ENCODE measurements at places on chromosomes 6 and 20.

DNA sequence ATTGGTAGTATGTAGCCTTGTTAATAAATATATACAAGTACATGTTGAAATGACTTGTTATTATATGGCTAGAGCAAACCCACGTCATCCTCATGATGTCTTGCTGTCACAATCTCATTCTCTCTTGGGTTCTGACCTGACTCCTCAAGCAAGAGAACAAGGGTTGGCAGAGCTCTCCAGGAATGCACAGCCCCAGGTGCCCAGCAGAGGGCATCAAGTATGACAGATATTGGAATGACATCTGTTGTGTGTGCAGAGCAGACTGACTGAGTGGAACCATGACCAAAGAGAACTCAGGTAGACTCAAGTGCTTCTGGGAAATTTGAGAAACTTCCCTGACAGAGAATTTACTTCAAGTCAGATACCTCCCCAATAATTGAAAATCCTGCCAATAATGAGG lies 90.6 kb downstream of the PAX1 start:
- no peak for DNase-seq

DNA sequence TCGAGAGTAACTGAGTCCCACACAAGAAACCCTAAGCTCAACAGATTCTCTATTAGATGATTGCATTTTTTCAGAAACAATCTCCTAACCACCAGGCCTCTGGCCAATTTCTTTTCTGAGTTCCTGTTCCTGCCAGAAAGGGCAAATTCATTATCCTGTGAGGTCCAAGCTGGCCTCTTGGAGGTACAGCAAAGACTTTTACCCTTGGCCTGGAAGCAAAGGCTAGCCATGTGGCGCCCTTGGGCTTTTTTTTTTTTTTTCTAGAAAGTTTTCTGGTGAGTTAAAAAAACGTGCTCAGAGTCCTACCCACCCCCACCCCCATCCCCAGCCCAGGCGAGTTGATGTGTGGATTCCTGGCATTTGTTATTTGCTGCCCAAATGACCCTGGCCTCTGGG lies 59.0 kb upstream of the EEF1A1 start:
- DNase-seq: no peak

GRCh38 chr6:155077784-155078183 lies 82.7 kb downstream of the TIAM2 start:
- DNase-seq: no peak

GRCh38 chr6:146697921-146698320 lies 99.1 kb downstream of the ADGB start:
- no peak for DNase-seq

- no peak for DNase-seq
These were observed 203.4 kb upstream of the RIN2 start for GRCh38 chr20:19554666-19555065.

- no peak for DNase-seq
These were observed 54.7 kb downstream of the NDUFAF5 start for GRCh38 chr20:13839421-13840092.

- DNase-seq: no peak
These were observed 352.4 kb downstream of the LAMA2 start for GRCh38 chr6:129235167-129236000.

- no peak for DNase-seq
These were observed 221.8 kb downstream of the FRK start for GRCh38 chr6:115838763-115839401.

GRCh38 chr6:166222631-166223030 lies 55.0 kb upstream of the TBXT start:
- DNase-seq: no peak

DNA sequence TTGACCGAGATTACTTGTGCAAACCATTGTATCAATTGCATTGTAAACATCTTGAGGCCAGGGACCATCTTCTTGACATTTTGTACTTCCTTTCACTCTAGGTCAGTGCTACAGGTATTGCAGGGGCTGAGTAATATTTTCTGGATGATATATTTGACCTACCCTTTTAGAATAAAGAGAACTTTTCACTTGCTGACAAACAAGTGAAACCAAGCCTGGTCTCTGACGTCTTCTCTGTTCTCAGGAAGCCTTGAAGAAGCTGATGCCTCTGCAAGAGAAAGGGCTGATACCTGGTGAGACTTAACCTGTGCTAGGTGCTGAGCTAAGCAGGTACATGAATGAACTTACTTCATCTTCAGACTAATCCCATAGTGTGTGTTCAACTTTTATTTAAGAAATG lies 60.5 kb upstream of the GGTLC1 start:
- DNase-seq: no peak

- no peak for DNase-seq
These were observed 177.2 kb upstream of the DTNBP1 start for GRCh38 chr6:15839969-15840541.

GRCh38 chr20:48846516-48847492 lies 19.0 kb upstream of the PREX1 start:
- no peak for DNase-seq

DNA sequence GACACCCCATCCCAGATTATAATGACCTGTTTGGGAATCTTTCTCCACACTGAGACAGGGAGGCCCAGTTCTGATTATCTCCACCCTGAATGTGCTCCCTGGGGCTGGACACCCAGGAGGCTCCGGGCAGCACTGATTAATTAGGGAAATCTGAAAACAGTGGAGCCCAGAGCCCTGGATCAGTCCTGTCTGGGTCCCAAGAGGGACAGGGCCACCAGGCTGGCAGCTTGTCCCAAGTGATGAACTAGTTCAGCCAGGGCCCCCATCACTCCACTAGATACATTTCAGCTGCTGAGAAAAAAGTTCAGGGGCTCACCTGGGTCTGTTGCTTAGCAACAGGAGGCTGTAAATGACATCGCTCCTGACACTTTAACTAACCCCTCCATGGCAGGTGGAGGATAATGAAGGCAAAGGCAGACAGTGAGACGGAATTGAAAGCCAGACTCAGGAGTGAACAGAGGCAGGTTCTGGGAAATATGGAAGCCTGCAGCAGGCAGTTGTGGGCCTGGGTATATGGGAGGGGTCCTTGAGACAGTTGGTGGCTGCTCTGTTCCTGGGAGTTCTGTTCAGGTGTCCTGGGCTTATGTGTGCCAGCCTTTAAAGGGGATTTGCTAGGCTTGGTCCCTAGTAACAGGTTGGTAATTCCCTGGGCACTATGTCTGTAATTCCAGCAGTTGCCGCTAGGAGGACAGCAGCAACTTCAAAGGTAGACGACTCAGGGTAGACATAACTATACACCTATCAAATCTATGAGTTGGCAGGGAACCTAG lies 78.3 kb upstream of the CTNNBL1 start:
- DNase-seq: no peak
